ENCODE measurements at places on chromosomes 2 and 18.

DNA sequence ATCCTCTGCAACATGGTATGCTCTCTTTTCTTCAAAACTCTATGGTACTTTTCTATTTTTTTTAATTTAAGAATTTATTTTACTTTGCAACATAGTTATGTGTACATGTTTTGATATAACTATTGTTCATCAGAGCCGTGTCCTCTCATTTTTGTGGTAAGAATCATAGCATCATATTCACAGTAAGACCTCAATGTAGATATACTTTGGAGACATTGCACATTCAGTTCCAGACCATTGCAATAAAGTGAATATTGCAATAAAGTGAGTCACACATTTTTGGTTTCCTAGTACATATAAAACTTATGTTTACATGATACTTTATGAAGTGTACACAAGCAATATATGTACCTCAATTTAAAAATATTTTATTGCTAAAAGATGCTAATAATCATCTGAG is 22.7 kb upstream of the LINC00305 start:
- no peak for DNase-seq

DNA sequence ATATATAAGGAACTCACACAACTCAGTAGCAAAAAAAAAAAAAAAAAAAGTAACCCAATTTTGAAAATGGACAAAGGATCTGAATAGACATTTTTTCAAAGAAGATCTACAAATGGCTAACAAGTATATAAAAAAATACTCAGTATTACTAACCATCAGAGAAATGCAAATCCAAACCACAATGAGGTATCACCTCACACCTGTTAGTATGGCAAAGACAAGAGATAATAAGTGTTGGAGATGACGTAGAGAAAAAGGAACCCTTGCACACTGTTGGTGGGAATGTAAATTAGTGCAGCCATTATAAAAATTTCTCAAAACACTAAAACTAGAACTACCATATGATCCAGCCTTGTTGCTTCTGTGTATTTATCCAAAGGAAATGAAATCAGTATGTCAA is 5.8 kb upstream of the CNDP1 start:
- no peak for DNase-seq

GRCh38 chr2:11950896-11951295 is 204.5 kb downstream of the LPIN1 start:
- no peak for DNase-seq

GRCh38 chr18:68429841-68430240 is 285.1 kb downstream of the TMX3 start:
- no peak for DNase-seq

DNA sequence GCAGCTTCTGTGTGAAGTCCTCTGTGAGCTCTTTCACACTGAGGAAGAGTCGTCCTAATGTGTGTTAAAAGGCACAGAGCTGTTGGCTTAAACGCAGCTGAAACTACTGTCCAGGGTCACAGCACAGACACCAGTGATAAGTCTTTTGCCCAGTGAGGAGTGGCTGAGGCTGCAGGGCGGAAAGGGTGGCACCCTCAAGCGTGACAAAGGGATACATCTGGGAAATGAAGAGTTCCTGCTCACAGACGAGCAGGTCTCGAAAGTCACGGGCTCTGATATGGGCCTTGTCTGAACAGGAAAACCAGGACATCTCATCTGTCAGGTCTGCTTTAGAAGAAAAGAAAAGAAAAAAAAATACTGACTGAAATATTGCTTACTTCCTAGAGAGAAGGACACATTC is 36.5 kb downstream of the TGIF1 start:
- peak; percentile 49 for DNase-seq

- DNase-seq: no peak
These were observed 535.2 kb downstream of the TDRD15 start for GRCh38 chr2:21658907-21659477.

- no peak for DNase-seq
These were observed 24.9 kb downstream of the BIN1 start for GRCh38 chr2:127081826-127082633.

DNA sequence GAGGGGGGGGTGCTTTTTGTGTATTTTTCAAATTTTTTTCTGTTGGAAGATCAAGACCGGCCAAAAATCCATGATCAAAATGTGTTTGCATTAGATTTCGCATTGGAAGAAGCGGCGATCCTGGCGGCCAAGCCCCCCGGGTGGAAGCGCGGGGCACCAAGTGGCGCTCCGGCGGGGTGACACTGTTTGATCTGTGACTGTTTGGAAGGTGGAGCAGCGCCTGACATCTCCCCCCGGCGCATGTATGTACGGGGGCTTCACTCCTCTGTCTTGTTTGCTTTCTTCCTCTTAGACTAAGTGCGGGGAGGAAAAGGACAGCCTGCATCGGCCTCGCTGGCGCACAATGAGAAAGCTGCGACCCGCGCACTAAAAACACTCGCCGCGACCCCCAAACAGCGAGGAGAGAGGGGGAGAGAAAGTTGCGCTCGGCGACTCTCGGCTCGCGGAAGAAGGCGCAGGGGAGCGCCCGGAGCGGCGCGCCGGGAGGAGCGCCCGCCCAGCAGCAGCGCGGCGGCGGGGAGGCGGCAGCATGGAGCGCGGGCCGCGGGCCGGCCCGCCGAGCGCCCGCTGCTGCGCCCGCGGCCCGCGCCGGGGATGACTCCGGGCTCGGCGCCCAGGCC is 515 bp downstream of the TSHZ1 start:
- DNase-seq: peak; percentile 32

DNA sequence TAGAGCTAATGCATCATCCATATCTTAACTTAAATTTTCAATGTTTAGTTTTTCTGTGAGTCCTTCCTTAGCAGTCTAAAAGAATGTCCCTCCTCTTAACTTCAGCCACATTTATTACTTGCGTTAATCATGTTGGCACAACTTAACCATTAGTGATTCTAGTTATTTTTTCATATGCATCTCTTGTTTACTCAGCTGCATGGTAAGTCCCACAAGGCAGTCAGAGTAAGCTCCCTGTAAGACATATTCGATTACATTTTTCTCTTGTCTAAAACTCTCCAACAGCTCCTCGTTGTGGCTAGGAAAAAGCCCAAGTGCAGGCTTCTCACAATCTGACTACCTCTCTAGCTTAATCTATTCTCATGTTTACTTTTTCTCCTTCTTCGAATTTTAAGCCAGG is 2045.3 kb upstream of the PIK3C3 start:
- DNase-seq: no peak

DNA sequence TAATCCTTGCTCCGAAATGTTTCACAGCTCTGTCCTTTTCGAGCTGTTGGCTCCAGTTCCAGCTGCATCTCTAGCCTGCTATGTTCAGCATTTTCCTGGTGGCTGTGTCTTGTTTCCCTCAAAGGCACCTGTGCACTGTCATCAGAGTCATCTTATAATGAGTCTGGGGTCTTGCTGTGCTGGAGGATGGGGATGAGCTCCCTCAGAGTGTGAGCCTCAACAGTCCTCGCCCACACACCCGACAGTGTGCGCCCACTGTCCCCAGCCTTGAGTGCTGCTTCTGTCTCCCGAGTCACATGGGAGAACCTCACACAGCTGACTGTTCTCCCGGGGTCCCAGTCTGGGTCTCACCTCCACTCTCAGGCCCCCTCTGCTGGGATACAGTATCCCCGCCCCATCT is 25.4 kb downstream of the SPP2 start:
- DNase-seq: no peak

DNA sequence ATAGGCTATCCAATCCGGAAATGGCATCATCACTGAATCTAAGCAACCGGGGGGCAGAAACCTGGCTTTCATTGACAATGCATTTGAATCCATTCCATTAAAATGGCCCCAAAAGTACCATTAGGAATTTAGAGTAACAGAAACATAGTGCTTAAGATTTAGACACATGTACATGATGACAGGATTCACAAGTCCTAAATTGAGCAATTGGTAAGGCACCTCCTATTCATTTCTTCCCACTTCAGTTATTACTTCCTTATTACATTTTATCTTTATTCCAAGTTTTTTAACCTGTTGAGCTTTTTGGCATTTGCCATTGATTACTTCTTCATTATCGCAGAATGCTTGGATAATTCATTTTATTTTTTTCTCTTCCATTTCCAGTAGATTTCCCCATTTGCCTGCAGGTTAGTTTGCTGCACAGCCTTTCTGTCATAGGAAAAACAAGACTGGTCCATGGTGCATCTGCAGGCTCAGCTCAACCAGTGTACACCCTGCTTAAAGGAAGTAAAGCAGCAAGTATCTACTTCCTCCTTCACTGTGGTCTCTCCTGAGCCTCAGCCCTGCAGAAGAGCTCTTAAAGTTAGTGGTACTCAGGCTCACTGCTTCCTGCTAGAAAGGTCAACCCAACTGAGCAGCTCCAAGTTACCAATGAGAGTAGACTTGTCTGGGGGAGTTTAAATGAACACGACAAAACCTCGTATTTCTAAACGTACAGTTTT is 89.2 kb downstream of the DOCK10 start:
- DNase-seq: peak; percentile 7

DNA sequence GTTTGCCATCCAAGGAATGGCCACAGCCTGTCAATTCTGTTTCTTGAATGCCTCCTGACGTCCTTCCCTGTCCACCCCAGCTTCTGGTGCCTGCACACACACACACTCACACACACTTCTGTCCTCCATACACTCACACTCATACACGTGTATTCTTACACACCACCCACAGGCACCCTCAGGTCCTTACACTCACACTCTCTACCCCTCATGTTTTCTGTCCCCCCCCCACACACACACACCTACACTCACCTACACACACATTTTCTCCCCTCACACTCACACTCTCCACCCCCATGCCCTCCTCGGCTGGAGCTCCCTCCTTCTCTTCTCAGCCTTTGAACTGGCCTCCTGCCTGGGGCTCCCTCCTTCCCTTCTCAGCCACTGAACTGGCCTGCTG is 148.0 kb upstream of the SALL3 start:
- DNase-seq: no peak

DNA sequence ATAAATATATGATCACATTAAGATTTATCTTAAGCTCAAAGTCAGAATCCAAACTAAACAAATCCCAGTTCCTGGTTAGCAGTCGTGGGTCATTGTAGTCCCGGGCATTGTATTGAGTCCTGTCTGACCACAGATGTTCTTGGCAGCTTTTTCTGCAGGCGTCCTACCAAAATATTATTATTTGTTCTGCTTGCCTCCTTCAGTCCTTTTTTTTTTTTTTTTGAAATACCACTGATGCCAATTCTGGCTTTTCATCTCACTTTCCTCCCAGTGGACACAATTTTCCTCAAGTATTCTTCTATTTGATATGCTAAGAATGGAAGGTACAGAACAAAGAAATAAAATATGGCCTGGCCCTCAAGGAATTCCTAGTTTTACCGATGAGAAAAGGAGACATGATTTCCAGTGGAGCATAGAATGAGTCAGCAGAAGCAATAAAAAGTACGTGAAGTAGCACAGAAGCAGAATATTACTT is 151.6 kb downstream of the CSRNP3 start:
- no peak for DNase-seq

DNA sequence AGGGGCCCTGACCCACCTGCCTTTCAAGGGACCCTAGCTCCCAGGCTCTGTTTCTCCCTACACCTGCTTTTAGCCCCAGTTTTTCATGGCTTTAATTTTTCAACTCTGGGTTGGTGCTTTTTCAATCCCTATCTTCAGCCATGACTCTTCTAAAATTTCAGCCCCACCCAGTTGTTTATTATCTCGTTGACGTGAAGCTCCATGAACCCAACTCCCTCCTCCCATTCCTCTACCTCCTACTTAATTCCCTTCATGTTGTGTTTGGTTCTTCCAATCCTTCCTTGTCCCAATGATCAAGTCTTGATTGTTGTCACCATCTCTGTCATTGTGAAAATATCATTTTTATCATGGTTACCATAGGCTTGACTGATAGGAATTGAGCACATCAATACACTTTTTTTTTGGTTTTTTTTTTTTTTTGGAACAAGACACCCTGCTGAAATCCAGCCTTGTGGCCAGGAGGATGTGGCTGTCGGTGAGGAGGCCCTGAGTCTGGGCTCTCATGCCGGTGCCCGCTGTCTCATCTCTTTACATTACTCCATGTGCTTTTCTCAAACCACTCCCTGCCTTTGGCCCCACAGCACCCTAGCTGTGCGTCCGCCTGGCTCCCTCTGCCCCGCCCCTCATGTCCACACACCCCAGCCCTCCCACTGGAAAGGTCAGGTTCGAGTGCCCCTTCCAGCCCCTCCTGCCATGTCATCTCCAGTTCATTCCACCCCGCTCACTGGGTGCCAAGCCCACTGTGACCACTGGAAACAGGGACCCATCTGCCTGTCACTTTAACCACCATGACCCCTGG is 39.3 kb downstream of the NAPG start:
- DNase-seq: peak; percentile 6

GRCh38 chr18:73283032-73283431 is 415.2 kb upstream of the NETO1 start:
- no peak for DNase-seq

- DNase-seq: no peak
These were observed 14.9 kb downstream of the IL1RN start for GRCh38 chr2:113142290-113142689.

GRCh38 chr2:40284797-40285196 is 167.1 kb downstream of the SLC8A1 start:
- DNase-seq: no peak

DNA sequence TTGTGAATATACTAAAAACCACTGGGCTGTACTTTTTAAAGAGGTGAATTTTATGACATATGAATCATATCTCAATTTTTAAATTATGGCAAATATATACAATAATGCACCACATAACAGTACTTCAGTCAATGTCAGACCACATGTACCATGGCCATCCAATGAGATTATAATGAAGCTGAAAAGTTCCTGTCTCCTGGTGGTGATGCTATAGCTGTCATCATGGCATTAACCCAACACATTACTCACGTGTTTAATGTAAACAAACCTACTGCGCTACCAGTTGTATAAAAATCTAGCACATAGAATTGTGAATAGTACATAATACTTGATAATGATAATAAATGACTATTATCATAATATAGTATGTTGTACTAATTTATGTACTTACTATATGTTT is 77.6 kb upstream of the ID2 start:
- DNase-seq: no peak

DNA sequence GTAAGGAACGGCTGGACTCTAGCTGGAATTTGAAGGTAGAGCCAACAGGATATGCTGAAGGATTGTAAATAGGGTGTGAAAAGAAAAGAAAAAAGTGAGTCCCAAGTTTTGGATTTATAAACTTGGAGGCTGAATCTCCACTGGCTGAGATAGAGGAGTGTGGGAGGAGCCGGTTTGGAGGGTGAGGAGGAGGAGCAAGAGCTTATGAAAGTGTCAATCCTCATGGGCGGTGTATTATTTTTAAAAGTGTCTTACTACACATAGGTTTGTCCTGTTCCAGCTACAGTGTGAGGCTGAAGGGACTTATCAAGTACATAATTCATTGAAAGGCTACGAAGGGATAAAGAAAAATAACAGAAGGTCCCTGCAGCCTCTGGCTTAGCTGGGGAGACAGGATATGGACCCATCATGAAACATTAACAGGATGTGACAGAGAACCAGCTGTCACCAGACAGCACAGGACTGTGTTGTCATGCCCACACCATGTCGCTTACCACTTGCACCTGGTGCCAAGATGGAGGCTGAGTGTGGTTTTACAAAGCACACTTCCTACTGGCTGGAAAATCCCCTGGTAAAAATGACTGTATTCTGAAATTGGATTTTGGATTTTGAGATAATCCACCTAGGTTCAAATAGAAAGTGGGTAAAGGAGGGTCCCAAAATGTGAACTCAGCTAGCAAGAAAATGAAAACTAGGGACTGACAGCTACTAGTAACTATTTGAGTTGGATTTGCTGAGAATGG is 2.5 kb upstream of the MREG start:
- no peak for DNase-seq

GRCh38 chr2:242098445-242099128 is 229.1 kb downstream of the RTP5 start:
- peak; percentile 70 for DNase-seq
